ENCODE measurements at places on chromosomes 1 and 21.

- no peak for DNase-seq
These were observed 40.6 kb upstream of the RABGAP1L start for GRCh38 chr1:174118751-174119150.

DNA sequence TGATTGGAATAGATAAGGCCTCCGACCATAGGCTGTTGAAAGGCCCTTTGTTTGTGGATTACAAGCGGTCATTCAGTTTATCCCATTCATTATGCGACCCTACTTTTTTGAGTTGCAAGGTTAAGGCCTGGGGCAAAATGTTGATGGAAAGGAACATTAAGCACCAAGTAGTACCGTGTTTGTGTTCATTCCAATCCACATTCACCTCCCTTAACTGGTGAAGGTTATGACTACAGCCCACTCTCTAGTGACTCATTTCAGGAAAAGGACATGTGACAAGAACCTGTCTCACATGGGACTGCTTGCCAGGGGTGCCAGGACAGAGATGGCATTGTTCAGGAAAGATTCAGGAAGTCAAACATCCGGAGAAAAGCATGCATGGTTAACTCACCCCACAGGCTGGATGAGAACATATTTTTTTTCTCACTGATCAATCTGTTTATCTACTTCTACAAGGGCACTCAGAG, 81.6 kb downstream of the CD58 start:
- no peak for DNase-seq

DNA sequence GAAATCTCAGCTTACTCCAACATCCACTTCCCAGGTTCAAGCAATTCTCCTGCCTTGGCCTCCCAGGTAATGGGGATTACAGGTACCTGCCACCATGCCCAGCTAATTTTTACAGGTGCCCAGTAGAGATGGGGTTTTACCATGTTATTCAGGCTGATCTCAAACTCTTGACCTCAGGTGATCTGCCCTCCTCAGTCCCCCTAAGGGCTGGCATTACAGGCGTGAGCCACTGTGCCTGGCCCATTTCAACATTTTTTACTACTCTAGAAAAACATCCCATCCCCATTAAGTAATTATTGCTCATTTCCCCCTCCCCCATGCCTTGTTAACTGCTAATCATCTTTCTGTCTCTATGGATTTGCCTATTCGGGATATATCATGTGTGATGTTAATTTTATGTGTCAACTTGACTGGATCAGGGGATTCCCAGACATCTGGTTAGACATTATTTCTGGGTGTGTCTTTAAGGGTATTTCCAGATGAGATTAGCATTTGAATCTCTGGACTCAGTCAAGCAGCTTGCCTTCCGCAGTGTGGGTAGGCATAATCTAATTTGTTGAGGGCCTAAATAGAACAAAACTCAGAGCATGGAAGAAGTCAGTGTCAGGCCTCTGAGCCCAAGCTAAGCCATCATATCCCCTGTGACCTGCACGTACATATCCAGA, 33.0 kb upstream of the ZBTB8B start:
- no peak for DNase-seq

- no peak for DNase-seq
These were observed 19.6 kb downstream of the CCSAP start for GRCh38 chr1:229323201-229323600.

GRCh38 chr1:64942675-64943074, 23.7 kb downstream of the JAK1 start:
- no peak for DNase-seq

- DNase-seq = no peak
These were observed 11.3 kb downstream of the PODN start for GRCh38 chr1:53073287-53073686.

DNA sequence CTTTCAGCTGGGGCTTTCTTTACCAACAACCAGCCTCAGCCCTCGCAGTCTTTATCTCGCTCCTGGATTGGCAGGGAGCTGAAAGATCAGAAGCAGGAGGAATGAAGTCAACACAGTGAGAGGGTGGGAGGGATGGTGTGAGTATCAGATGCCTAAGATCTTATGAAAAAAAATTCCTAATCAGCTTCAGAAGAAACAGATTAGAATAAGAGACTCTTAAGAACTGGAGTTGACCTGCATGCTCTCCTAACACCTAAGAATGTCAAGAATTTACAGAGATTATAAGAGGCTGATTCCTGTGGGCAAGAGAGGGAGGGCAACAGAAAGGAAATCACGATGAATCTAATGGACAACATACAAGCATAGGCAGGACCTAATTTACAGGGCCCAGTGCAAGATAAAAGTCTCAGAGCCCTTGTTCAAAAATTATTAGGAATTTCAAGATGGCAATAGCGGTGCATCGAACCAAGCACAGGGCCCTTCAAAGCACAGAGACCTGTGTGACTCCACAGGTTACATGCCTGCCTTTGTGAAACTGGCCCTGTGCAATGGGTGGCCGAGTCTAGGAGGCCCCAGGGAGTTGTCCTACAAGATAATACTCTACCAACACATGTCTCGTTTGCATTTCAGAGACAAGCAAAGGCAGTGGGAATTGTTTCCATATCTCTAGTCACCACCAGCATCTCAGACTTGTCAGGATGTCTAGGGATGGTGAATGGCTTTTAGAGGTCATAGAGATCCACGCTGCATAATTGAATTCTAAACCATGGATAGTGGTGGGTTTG, 65.3 kb upstream of the PPP2R5A start:
- DNase-seq = no peak

- no peak for DNase-seq
These were observed 32.2 kb downstream of the FAM177B start for GRCh38 chr1:222769181-222769580.
